PC-9 (cell line): ENCODE measurements at places on chromosomes 12 and 14. TPM values are rescaled to one million over a fixed set of nuclear protein-coding genes. Genes with fewer than 3 reads are reported as not detected.

- DNase-seq: no peak
Observed at GRCh38 chr14:102943979-102944378, 21.5 kb downstream of the AMN start.

NKX2-1 gene
- total RNA-seq: not detected in 2 replicates

- DNase-seq: no peak
Observed at GRCh38 chr12:100101000-100101399, 41.7 kb downstream of the BLTP3B start.

SLC25A21 gene
- total RNA-seq: 0.38 and 3.2 TPM in 2 replicates

- peak; percentile 48 for DNase-seq
Observed at GRCh38 chr12:14367040-14367661, 1.7 kb downstream of the ATF7IP start.

DNA sequence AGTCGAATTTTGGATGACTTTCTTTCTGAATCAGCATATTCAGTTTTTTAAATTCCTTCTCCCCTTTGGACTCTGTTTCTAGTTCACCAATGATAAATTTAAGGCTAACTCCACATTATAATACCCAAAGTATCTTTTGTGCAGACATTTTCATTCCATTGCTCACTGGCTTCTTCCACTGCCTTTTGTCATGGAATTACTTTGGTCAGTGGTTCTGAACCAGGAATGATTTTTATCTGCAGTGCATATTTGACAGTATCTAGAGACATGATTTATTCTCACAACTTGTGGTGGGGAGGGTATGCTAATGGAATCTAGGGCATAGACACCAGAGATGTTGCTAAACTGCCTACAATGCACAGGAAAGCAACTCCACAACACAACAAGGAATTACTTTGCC lies 234.4 kb upstream of the PRKD1 start:
- DNase-seq: no peak

GRCh38 chr12:9335867-9336266 lies 127.7 kb upstream of the PZP start:
- no peak for DNase-seq

DNA sequence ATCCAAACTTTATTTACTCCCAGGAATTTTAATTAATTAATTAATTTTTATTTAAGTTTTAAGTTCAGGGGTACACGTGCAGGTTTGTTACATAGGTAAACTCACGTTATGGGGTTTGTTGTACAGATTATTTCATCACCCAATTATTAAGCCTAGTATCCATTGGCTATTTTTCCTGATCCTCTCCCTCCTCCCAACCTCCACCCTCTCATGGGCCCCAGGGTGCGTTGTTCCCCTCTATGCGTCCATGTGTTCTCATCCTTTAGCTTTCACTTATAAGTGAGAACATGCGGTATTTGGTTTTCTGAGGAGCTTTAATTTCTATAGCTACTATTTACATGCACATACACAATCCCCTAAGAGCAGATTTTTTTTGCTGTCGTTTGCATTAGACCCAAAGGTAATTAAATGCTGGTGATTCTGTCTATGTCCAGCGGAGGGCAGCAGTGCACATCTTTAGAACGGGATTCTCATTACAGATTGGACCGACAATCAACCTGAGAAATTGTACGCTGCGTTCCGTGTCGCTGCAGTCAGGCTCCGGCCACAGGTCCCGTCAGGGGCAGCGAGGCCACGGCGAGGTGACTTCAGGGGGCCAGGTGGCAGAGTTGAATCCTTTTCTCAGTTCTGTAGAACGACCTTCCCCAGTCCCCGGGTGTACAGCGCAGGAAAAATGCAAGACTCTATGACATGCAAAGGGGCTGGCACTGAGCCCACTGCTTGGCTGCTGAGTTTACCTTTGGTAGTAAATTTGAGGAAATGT lies 11.6 kb downstream of the TMEM30B start:
- DNase-seq: peak; percentile 71

DNA sequence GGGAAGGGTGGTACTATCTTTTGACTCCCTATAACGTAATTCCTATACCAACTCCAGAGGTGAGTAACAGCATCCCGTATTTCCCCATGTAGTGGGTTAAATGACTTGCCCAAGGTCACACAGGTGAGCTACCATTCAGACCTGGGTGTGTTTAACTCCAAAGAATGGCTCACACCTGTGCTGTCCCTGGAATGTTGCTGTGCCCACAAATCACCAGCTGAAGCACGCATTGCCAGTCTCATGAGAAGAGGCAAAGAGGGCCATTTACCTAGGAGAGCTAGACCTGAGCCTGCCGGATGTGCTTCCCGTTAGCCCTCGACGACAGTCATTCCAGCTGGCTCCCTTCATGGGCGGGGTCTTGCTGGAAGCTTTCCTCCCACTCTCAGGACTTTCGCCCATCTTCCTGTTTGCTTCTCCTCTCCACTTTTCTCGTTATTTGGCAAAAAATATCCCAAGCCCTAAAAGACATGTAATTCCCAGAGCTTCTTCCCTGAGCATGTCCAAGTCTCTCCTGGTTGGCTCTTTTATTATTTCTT lies 106.6 kb upstream of the VASH1 start:
- no peak for DNase-seq
